Natural killer cell (primary cell): ENCODE measurements at places on chromosomes 3 and 15. TPM values are rescaled to one million over a fixed set of nuclear protein-coding genes. Genes with fewer than 3 reads are reported as not detected.

CHRNA3 gene
- total RNA-seq, result not detected

IL17RE gene
- total RNA-seq, result 0.28 TPM

GNAT1 gene
- not detected for total RNA-seq

BOC gene
- total RNA-seq, result 0.10 TPM

DUOX2 gene
- total RNA-seq, result not detected

LSAMP gene
- total RNA-seq, result not detected

DUOXA2 gene
- total RNA-seq, result not detected

DNA sequence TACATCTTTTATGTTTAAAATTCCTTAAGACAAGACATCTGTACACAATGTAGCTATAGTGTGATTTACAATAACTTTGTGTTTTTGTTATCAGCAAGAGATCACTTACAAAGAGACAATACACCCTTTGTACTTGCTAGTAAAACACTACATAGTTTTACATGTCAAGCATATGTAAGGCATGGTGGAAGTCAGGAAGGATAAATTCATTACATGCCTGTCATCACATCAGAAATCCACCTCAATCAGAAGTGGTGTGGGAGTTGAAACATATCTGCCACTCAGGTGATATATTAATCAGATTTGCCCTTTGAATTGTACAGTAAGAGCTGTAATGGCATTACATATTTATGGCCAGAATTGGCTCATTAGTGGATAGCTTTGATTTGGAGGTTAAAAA is 95.5 kb downstream of the MBNL1 start:
- no peak for DNase-seq
- H3K4me1 ChIP-seq, result peaks cover 3% of the 10 kb centered on the region
- H3K4me3 ChIP-seq, result no peak overlapping the region
- H3K27me3 ChIP-seq, result no peaks in the 10 kb centered on the region
- H3K36me3 ChIP-seq, result peaks cover 33% of the 10 kb centered on the region

DNA sequence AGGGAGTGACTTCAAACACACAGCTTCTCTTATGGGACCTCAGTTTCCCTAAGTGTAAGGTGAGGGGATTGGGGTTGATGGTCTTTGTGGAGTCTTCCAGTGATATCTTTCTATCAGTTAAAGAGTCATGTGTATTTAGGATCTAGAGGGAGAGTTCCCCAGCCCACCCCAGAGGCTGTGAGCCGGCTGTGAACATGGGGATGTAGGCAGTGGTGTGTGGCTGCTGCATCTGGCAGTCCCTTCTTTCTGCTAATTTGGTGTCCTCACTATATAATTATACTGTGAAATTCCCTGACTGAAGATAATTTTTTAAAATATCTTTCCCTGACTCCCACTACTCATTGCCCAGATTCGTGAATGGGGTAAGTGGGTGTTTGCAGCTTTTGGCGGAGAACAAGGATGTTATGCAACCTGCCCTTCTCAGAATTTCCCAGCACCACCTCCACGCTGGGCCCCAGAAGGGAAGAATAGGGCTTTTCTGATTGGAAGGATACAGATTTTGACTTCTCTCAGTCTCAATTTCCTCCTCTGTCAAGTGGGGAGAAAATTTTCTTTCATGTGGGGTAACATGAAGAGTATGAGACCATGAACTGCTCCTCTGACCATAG is 79.0 kb upstream of the RASGRF1 start:
- no peak overlapping the region for H3K4me3 ChIP-seq
- H3K27me3 ChIP-seq, result no peaks in the 10 kb centered on the region
- H3K4me1 ChIP-seq, result no peaks in the 10 kb centered on the region

DNA sequence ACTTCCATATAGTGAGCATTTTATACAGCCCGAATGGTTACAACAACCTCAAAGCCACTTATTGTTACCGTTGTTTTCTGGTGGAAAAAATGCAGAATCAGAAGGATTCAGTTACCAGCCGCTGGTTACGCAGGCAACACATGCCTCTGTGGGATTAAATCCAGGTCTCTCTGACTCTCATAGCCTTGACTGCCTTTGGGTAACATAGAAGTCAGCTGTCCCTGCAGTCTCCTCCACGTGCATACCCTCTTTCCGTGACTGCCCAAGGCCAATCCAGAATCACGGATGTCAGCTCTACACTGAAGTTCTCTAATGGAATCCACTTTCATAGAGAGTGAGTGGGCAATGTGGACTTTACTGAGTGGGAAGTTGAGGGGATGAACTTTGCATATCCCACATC is 189.5 kb upstream of the DNAJC19 start:
- H3K4me1 ChIP-seq, result no peaks in the 10 kb centered on the region
- H3K36me3 ChIP-seq, result no peaks in the 10 kb centered on the region
- H3K27ac ChIP-seq, result no peak overlapping the region
- DNase-seq, result no peak
- H3K4me3 ChIP-seq, result no peak overlapping the region

DNA sequence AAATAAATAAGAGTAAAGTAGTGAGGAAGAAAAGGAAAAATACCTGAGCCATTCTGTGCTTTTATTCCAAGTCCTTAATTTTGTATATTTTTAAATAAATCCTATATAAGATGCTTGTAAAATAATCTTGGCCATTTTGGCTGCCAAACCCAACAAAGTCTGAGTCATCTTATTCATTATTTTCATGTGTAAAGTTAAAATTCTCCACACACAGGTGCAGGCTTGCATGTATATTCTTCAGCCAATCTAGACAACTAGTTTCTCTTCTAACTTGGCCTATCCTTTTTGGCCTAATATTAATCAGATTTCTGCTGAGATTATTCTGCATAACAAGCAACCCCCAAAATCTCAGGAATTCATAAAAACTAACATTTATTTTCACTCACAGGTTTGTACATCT is 189.8 kb upstream of the ATP11B start:
- no peaks in the 10 kb centered on the region for H3K27me3 ChIP-seq
- DNase-seq, result no peak
- H3K4me3 ChIP-seq, result no peak overlapping the region

DNA sequence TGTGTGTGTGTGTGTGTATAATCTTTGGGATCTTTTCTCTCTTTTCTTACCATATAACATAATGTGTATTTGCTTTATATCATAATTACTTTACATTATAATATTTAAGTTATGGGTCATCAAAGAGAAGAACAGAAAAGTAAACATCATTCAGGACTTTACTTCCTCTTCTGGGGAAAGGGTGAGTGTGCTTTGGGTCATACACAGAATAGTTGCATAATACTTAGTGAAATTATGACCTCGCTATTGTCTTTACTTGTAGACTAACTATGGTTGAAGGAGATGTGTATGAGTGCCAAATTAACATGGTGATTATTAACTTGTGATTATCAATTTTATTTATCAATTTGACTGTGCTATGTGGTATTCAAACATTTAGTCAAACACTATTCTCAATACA is 1086.9 kb downstream of the DIPK2A start:
- H3K27me3 ChIP-seq, result no peaks in the 10 kb centered on the region
- no peak overlapping the region for H3K27ac ChIP-seq
- no peaks in the 10 kb centered on the region for H3K4me1 ChIP-seq
- H3K4me3 ChIP-seq, result no peak overlapping the region
- no peaks in the 10 kb centered on the region for H3K36me3 ChIP-seq

- H3K36me3 ChIP-seq, result no peaks in the 10 kb centered on the region
- DNase-seq, result peak; percentile 32
- H3K27ac ChIP-seq, result no peak overlapping the region
Measured at GRCh38 chr15:91447991-91448644, 348.1 kb downstream of the SV2B start.

GRCh38 chr3:37766797-37767776 is 94.6 kb upstream of the CTDSPL start:
- H3K36me3 ChIP-seq, result no peaks in the 10 kb centered on the region
- no peak overlapping the region for H3K27ac ChIP-seq
- no peaks in the 10 kb centered on the region for H3K27me3 ChIP-seq
- H3K4me3 ChIP-seq, result no peak overlapping the region

DNA sequence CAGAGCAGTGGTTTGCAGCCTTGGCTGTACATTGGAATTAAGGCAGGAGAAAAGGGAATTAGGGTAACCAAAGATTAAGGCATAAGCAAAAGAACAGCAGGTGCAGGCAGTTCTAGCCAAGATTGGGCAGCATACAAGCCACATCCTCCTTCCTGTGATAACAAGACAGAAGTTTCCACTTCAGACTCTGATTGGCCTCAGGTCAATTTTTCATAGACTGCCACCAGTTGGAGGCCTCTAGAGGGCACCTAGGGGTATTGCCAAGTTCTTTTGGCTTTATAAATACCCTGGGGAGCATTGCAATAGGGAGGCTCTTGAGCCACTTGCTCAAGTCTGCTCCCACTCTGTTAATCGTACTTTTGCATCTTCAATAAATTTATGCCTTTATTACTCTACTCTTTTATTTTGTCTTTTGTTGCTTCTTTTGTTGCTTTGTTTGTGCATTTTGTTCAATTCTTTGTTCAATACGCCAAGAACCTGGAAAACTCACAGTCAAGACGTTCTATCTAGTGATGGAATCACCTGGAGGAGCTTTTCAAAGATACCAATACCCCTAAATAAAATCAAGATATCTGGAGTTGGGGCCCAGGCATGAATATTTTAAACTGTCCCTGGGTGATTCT is 32.2 kb upstream of the FMN1 start:
- no peak overlapping the region for H3K27ac ChIP-seq
- DNase-seq, result peak; percentile 85
- no peaks in the 10 kb centered on the region for H3K36me3 ChIP-seq
- H3K27me3 ChIP-seq, result no peaks in the 10 kb centered on the region

DNA sequence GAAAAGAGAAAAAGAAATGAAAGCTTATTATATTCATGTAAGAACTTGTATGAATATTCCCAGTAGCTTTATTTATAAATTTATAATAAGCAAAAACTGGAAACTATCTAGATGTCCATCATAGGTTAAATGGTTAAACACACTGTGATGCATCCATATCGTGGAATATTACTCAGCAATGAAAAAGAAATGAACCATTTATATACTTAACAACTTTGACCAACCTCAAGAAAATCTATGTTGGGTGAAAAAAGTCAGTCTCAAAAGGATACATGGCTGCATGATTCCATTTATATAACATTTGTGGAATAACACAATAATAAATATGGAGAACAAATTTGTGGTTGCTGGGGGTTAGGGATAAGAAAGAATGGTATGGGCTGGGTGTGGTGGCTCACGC is 713.0 kb upstream of the SGO1 start:
- no peaks in the 10 kb centered on the region for H3K27me3 ChIP-seq
- H3K4me1 ChIP-seq, result no peaks in the 10 kb centered on the region
- H3K36me3 ChIP-seq, result no peaks in the 10 kb centered on the region

DNA sequence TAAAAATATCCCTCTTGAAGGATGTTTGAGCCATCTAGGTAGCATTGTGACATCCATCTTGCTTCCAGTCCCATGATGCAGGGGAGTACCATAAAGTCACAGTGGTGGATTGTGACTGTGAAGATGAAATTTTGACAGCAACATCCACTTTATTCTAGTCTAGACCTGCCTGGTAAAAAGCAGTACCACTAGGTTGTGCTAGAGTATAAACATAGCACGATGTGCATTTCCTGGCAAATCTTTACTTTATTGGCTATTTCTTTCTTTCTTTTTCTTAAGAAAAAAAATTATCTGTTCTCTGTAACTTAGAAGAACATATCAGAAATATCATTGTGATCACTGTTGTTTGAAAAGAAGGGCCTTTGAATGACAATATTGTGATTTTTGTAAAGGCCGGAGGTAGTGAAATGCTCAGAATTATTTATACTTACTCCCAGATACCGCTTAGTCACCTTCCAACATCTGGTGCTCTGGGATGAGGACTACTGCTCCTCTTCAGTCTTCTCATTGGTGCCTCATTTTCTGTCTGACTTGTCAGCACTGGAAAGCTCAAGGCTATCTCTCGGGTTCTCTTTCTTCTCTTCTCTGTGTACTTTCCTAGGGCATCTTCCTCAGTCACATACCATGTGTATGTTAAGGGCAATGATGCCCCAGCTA is 35.6 kb downstream of the AGBL1 start:
- DNase-seq, result peak; percentile 2
- no peak overlapping the region for H3K27ac ChIP-seq
- H3K4me1 ChIP-seq, result no peaks in the 10 kb centered on the region
- no peaks in the 10 kb centered on the region for H3K27me3 ChIP-seq
- H3K36me3 ChIP-seq, result no peaks in the 10 kb centered on the region
- no peak overlapping the region for H3K4me3 ChIP-seq
